ENCODE measurements at places on chromosomes 6 and 20.

GRCh38 chr6:326896-327537, 34.7 kb downstream of the DUSP22 start:
- DNase-seq, result peak; percentile 82
- no peak overlapping the region for H3K4me3 ChIP-seq
- no peak overlapping the region for H3K27ac ChIP-seq

DNA sequence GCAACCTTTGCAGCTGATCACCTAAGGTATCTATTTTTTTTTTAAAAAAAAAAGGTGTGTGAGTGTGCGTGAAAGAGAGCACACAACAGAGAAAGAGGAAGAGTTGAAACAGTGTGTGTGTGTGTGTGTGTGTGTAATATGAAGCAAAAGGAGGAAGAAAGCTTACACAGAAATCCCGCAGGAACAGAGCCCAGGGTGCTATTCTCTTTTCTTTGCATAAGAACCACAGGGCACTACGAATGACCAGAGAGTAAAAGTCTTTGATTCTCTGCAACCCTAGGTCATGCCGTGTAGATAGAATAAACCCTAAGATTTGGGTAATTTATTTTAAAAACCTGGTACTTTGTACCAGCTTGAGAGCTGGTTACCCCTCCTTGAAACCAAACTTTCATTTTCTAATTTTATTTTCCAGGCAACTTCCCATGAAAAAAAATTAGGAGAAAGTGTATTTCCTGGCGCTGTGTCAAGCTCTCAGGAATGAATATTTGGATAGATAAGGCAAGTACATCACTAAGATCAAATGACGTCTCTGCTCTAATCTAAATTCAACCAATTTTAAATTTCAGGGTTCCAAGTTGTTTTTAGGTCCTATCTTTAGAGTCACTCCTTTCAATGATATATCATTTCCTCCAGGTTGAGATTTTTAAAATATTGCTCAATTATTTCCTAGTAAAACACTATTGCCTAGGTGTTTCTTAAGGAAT, 47.9 kb upstream of the ID4 start:
- no peak overlapping the region for H3K27ac ChIP-seq
- no peak for DNase-seq

- no peaks in the 10 kb centered on the region for H3K27me3 ChIP-seq
- DNase-seq, result no peak
- H3K27ac ChIP-seq, result no peak overlapping the region
These were observed 72.3 kb downstream of the FARS2 start for GRCh38 chr6:5333658-5334057.

DNA sequence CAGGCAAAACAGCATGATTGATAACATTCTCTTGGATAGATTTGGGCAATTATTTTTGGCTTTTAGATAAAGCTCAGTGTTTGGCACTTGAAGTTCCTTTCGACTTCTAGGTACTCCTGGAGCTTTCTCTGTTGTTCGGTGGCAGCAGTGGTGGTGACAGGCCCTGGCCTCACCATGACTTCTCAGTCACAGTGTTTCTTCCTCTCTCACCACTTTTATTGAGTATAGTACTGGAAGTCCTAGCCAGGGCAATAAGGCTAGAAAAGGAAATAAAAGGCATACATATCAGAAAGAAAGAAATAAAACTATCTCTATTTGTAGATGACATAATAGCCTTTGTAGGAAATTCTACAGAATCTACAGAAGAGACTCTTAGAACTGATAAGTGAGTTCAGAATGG, 101.2 kb upstream of the SIRPG start:
- no peak for DNase-seq
- H3K27ac ChIP-seq, result no peak overlapping the region
- H3K4me1 ChIP-seq, result peaks cover 7% of the 10 kb centered on the region
- no peaks in the 10 kb centered on the region for H3K27me3 ChIP-seq
- no peaks in the 10 kb centered on the region for H3K36me3 ChIP-seq
- no peak overlapping the region for H3K4me3 ChIP-seq

- no peak for DNase-seq
- H3K27me3 ChIP-seq, result no peaks in the 10 kb centered on the region
- H3K4me1 ChIP-seq, result no peaks in the 10 kb centered on the region
These were observed 25.7 kb downstream of the NFATC2 start for GRCh38 chr20:51516855-51517254.

DNA sequence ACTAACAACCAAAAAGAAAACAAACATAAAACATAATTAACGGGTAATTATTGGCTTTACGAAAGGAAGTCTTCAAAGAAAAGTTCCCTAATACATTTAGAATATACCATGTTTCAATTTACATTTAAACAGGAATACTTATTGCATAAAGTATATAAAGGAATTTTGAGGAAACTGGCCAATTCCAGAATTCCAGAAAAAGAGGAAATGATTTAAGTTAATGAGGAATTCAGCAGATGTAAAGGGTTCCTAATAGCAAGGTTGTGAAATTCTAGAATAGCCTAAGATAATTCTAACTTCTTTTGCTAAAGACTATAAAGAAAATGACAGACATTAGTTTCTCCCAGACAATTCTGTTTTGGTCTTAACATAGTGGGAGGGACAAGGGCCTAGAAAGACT, 35.0 kb downstream of the DTNBP1 start:
- H3K4me3 ChIP-seq, result no peak overlapping the region
- no peaks in the 10 kb centered on the region for H3K36me3 ChIP-seq
- no peak for DNase-seq
- H3K4me1 ChIP-seq, result peaks cover 9% of the 10 kb centered on the region
- no peak overlapping the region for H3K27ac ChIP-seq
- no peaks in the 10 kb centered on the region for H3K27me3 ChIP-seq

DNA sequence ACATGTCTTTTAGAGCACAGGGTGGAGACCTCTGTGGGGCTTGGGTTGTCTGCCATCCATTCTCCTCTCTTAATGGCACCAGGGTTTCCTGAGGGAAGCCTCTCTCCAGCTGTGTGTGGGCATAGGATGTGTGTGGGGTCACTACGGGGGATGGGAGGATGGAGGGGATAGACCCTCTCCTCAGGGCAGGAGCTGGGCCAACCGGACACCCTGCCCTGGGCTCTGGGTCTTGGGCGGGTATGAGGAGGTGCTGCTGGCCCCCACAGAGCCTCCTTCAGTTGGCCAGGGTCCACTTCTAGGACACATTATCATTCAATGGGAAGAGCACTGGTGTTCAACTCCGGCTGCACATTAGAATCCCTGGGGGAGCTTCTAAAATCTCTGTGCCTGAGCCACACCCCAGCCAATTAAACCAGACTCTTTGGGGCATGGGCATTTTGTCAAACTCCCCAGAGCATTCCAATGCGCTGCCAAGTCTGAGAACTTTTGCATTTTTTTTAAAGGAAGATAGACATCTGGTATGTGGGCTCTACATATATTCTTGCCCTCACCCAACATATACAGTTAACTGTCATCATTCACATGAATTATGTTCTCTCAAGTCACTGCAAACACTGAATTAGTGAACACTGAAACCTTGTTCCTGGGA, 38.5 kb downstream of the TRAM2 start:
- no peak for DNase-seq
- H3K4me3 ChIP-seq, result no peak overlapping the region
- H3K27ac ChIP-seq, result peak overlapping the region; percentile 16
- peaks cover 15% of the 10 kb centered on the region for H3K36me3 ChIP-seq
- H3K4me1 ChIP-seq, result peaks cover 14% of the 10 kb centered on the region

DNA sequence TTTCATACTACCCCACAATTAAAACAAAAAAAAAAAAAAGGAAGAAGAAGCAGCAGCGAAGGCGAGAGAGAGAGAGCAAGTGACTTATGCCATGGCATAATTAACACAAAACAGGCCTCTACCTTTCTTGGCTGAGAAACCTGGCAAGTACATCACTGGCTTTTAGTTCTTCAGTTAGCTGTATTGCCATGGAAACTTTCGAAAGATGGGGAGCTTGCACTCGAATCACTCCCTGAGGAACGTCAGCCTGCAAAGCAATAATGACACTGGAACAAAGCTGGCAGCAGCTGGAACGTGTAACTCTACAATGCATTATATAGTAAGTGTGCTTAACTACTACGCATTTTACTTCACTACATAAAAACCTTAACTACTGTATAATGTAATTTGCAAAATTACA, 126.1 kb downstream of the ARHGAP18 start:
- peaks cover 43% of the 10 kb centered on the region for H3K36me3 ChIP-seq
- no peak overlapping the region for H3K27ac ChIP-seq
- no peak for DNase-seq

GRCh38 chr6:36104836-36105235, 25.5 kb upstream of the MAPK13 start:
- no peak for DNase-seq
- peaks cover 47% of the 10 kb centered on the region for H3K36me3 ChIP-seq
- H3K27me3 ChIP-seq, result no peaks in the 10 kb centered on the region

DNA sequence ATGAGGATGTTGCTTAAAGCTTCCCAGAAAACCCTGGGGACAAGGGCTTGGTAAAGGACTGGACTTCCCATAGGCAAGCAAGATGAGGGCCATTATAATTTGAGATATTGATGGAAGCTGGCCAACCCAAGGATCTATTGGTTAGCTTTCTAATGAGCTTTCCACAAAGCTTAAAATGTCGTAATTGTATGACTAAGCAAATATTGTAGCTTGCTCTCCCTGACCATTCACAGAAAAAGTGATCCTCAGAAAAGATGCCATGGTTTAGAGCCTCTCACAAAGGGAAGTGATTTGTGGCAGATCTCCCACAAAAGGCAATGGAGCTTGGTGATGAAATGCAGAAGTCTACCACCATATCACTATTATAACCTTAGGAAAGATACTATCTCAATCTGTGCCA, 13.6 kb downstream of the IL17F start:
- no peaks in the 10 kb centered on the region for H3K36me3 ChIP-seq
- H3K4me3 ChIP-seq, result no peak overlapping the region
- no peak overlapping the region for H3K27ac ChIP-seq
- no peaks in the 10 kb centered on the region for H3K4me1 ChIP-seq

DNA sequence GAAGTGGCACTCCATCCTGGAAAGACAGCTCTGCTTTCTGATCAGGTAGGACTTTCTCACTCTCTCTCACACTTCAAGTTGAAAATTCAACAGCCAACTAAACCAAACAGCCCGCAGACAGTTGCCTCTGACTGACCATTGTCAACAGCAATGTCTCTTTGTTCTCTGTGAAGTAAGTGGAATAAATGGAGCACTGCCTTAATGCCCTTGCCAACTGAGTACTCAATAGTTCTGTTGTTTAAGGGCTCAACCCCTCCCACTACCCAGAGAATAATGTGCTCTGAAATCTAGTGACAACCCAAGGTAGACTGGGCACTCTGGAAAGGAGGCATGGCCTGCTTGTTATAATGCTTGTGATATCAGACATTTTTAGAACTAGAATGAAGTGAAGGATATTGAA, 16.8 kb upstream of the BCLAF1 start:
- H3K36me3 ChIP-seq, result no peaks in the 10 kb centered on the region
- no peaks in the 10 kb centered on the region for H3K4me1 ChIP-seq
- H3K4me3 ChIP-seq, result no peak overlapping the region
- no peak for DNase-seq
- no peak overlapping the region for H3K27ac ChIP-seq
- H3K27me3 ChIP-seq, result no peaks in the 10 kb centered on the region

- no peak overlapping the region for H3K4me3 ChIP-seq
- H3K36me3 ChIP-seq, result no peaks in the 10 kb centered on the region
- H3K27ac ChIP-seq, result peak overlapping the region; percentile 57
- DNase-seq, result no peak
These were observed 259.1 kb downstream of the HDGFL1 start for GRCh38 chr6:22828179-22829062.

DNA sequence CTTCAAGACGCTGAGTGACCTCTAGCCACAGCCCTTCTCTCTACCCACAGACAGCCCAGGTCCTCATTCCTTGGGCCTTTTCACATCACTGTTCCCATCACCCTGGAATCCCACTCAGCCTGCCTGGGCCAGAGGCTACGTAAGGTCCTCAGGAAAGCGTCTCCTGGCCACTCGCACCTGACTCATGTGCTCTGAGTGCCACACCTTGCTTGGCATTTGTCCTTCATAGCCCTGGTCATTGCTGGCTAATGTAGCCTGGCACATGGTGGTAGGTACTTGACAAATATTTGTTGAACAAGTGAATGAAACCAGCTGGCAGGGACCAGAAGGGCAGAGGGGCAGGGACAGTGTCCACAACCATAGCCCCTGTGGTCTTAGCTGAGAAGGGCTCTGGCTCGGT, 50.6 kb upstream of the FANCE start:
- H3K27ac ChIP-seq, result no peak overlapping the region
- no peaks in the 10 kb centered on the region for H3K36me3 ChIP-seq
- no peak for DNase-seq
- H3K4me3 ChIP-seq, result no peak overlapping the region
- no peaks in the 10 kb centered on the region for H3K27me3 ChIP-seq

DNA sequence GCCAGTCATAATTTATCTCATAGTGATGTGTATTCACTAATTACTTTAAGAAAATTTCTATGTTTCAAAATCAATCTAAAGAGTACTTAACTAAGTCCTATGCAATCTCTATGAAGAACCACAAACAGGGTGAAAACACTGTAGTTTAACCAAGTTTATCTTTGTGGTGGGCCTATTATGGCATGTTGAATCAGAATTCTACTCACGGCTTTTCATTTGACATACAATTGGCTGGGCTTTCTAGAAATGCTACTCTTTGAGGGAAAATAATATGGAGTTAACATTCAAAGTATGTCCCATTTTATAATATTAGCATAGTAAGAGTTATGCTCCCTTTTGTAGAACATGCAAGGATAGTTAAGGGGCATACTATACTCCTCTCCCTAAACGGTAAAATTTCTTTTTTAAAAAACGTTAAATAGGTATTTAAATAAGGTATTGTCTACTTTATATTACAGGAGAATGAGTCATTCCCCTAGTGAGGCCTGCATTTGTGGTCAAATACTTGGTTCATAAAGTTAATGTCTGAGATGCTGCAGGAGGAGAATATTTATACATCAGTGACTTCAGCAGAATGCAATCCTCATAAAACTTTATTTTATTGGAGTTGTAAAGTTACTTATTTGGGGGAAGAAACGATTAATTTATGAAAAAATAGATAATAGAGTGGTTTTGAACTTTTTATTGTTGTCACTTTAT, 1.8 kb downstream of the MOXD1 start:
- H3K4me3 ChIP-seq, result no peak overlapping the region
- H3K27ac ChIP-seq, result no peak overlapping the region
- peaks cover 5% of the 10 kb centered on the region for H3K4me1 ChIP-seq
- no peaks in the 10 kb centered on the region for H3K27me3 ChIP-seq
- H3K36me3 ChIP-seq, result no peaks in the 10 kb centered on the region

GRCh38 chr6:125031385-125031784, 69.1 kb downstream of the RNF217 start:
- no peak overlapping the region for H3K27ac ChIP-seq
- no peak overlapping the region for H3K4me3 ChIP-seq
- no peaks in the 10 kb centered on the region for H3K4me1 ChIP-seq
- no peak for DNase-seq
- no peaks in the 10 kb centered on the region for H3K27me3 ChIP-seq

Data from upper lobe of left lung (tissue), 6 donors.